ENCODE measurements at places on chromosomes 4 and X.

- no peak for DNase-seq
Observed at GRCh38 chr4:44553180-44553579, 98.2 kb downstream of the YIPF7 start.

- no peak for DNase-seq
Observed at GRCh38 chrX:104670051-104670450, 104.1 kb downstream of the IL1RAPL2 start.

DNA sequence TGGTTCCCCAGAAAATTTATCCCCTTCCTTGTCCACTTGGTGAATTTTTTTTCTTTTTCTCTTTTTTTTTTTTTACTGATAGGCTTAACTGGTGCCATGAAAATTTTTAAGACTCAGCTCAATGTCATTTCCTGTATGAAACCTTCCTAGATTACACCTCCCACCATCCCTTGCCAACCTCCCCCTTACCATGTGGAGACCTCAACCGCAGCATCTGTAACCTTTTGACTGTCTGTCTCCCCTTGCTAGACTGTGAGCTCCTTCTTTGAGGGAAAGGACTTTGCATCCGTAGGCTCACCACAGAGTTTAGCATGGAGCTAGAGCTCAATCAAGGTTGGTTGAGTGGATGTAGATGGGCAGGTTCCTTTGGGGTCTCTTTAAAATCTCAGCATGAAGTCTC lies 5.2 kb upstream of the PGRMC1 start:
- DNase-seq = no peak

DNA sequence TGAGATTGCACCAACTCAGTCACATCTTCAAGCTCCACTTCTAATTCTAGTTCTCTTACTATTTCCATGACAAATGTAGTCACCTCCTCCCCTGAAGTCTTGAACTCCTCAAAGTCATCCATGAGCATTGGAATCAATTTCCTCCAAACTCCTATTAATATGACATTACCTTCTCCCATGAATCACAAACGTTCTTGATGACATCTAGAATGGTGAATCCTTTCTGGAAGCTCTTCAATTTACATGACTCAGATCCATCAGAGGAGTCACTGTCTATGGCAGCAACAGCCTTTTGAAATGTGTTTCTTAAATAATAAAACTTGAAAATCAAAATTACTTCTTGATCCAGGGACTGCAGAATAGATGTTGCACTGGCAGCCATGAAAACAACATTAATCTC lies 34.5 kb downstream of the GALNTL6 start:
- DNase-seq = no peak

- no peak for DNase-seq
Observed at GRCh38 chr4:67549123-67549522, 3.8 kb upstream of the CENPC start.

- no peak for DNase-seq
Observed at GRCh38 chrX:151899622-151900021, 13.1 kb upstream of the MAGEA4 start.

- no peak for DNase-seq
Observed at GRCh38 chr4:158090323-158090722, 82.5 kb downstream of the GASK1B start.

- no peak for DNase-seq
Observed at GRCh38 chr4:156295676-156296195, 342.1 kb upstream of the CTSO start.

GRCh38 chr4:123497340-123497739 lies 100.7 kb downstream of the SPRY1 start:
- DNase-seq = no peak
